HCT116 (cell line): ENCODE measurements at places on chromosomes 4 and X. TPM values are rescaled to one million over a fixed set of nuclear protein-coding genes. Genes with fewer than 3 reads are reported as not detected.

DNA sequence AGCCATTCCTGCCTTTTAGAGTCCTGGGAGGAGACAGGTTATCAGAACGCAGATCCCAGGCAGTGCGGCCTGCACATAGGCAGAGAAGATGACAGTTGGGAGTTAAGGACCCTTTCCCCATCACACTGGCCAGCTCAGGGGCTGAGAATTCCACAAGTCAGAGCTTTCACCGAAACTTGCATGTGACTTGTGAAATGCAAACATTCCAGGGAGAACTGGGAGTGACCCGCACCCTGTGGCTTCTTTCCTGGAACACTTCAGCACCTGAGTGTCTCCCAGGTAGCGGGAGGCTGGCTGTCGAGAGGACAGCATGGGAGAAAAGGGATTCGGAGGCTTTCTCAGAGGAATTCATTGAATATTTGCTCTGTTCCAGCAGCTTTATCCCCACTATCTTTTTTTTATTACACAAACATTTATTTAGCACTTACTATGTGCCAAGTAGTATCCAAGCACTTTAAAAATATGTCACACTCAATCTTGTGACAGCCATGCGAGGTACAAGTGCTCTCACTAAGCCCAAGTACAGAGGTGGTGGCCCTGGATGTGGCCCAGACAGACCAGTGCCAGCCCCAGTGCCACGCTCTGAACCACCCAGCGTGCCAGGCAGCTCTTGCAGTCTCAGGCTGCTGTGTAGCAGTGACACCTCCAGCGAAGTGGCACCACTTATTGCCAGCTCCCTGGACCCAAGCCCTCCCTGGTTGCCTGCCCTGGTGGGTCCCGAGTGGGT, 100.5 kb downstream of the PHKA2 start:
- peaks cover 12% of the 10 kb centered on the region for H3K4me1 ChIP-seq
- DNase-seq: no peak
- no peaks in the 10 kb centered on the region for H3K36me3 ChIP-seq
- H3K27me3 ChIP-seq: no peaks in the 10 kb centered on the region
- H3K4me3 ChIP-seq: no peak overlapping the region

DNA sequence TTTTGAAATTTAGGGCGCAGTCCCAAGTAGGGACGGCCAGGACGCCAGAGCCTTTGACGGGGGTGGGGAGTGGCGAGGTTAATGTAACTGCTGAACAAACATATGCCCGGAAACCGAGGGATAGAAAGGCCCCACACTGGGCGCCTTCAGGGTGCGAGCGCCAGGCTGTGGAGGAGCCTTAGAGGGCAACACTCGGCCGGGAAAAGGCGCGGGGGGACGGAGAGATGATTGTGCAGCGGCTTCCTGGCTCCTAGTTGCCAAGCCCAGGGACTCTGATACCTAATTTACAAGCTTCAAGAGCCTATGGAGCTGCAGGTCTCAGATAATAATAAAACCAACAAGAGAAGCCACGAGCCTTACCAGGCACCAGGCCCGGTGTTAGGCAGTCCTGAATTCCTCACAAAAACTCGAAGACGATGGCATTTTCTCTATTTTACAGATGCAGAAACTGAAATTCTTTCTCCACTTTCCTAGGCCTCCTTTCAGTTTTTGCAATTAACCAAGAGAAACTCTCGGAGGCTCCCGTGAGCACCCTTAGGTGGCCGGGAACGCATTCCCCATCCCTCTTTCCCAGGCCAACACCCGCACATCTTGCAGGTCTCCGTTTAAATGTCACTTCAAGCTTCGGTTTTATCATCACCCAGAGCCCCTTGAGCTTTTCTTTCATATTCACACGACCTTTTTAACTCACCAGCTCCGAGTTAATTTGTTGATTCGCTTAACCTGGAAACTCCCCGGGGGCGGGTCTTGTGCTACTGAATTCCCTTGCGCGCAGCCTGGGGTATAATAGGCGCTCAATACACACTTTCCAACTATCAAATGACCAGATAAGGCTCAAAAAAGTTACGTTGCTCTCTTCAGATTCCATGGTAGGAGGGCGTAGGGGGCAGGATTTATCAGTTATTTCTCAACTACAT, 6.4 kb upstream of the GSX2 start:
- no peak overlapping the region for H3K27ac ChIP-seq
- no peak for DNase-seq
- no peak overlapping the region for H3K4me3 ChIP-seq
- H3K4me1 ChIP-seq: peaks cover 15% of the 10 kb centered on the region

Gene TEX13B
- not detected for total RNA-seq

- no peaks in the 10 kb centered on the region for H3K36me3 ChIP-seq
- peak; percentile 32 for DNase-seq
- peaks cover 11% of the 10 kb centered on the region; the same call in 1 of the 2 replicates for H3K4me1 ChIP-seq
- no peak overlapping the region for H3K4me3 ChIP-seq
- no peak overlapping the region for H3K27ac ChIP-seq
- H3K27me3 ChIP-seq: no peaks in the 10 kb centered on the region
Measured at GRCh38 chrX:9566150-9566621, 101.3 kb downstream of the TBL1X start.

Gene MAGEA3
- 92.7 TPM for total RNA-seq

Gene MAGEB17
- total RNA-seq: not detected

DNA sequence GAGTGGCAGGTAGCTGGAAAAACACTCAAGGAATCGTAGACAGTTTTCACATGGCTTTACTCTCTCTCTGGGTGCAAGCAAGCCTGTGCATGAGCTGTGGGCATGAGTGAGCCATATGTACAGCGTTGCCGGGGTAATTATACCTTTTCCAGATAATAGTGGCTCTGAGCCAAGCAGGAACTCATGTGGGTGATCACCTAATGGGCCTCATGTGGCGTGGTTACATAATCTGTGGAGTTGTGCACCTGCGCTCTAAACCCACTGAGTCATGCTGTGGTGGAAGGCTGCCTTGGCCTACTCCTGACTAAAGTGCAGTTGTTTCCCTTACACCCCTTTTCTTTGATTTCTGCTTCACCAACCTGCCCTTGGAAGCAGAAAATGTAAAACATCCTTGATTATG, 1564.5 kb upstream of the PCDH10 start:
- H3K4me3 ChIP-seq: no peak overlapping the region
- H3K27me3 ChIP-seq: no peaks in the 10 kb centered on the region
- H3K36me3 ChIP-seq: no peaks in the 10 kb centered on the region

Gene FAM47A
- total RNA-seq: not detected

- H3K36me3 ChIP-seq: no peaks in the 10 kb centered on the region
- H3K27ac ChIP-seq: no peak overlapping the region
- no peaks in the 10 kb centered on the region for H3K4me1 ChIP-seq
Measured at GRCh38 chr4:18844726-18845125, 823.2 kb upstream of the LCORL start.

DNA sequence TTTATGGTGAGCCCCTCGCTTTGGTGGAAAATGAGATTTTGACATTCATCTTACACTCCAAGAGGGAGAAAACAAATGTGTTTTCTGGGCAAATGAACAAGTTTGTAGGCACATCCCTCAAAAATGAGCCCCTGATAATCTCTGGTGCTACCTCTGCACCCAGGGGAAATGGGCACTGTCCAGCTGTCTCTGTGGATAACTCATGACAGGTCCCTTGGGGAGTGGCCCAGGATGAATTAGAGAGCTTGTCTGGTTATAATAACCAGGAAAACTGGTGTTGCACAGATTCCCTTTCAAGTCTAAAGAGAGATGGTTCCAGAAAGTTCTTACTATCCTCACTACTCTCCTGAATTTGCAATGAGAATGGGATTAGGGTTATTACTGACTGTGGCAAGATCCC, 7.5 kb downstream of the RASL11B start:
- H3K27ac ChIP-seq: no peak overlapping the region
- peaks cover 5% of the 10 kb centered on the region; the same call in 1 of the 2 replicates for H3K4me1 ChIP-seq
- H3K27me3 ChIP-seq: no peaks in the 10 kb centered on the region

Gene ADGRG2
- total RNA-seq: not detected

DNA sequence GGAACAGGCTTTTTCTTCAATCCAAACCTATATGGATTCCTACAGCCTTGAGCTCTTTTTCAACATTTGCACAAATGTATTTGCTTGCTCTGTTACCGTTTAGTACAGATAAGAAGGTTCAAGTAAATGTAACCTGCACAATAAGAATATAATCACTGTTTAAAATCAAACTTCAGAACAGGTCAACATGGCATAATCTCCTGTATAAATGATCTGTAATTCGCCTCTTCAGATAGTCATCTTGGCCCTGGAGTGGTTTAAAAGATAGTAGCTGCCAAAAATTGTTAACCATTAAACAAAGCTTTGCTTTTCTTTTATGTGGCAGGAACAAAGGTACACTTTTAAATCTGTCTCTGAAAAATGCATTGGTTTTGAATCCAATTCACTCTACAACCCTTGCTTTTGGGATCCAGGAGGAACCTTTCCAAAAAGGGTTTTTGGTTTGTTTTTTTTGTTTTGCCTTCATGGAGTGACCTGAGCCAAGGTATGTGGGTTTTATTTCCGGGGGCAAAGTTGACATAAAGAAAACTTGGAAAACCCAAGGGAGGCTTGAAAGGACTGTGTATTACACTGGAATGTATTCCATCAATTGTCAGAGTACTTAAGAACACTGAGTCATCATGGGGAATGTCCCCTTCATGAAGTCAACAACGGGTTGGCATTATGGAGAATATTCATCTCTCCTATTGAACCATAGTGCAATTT, 210.4 kb upstream of the HCCS start:
- no peak for DNase-seq
- no peaks in the 10 kb centered on the region for H3K36me3 ChIP-seq
- H3K27ac ChIP-seq: no peak overlapping the region
- no peak overlapping the region for H3K4me3 ChIP-seq

Gene MAGEB1
- total RNA-seq: 0.69 TPM

- H3K4me1 ChIP-seq: no peaks in the 10 kb centered on the region
- no peak overlapping the region for H3K4me3 ChIP-seq
- no peak for DNase-seq
Measured at GRCh38 chr4:54554339-54554990, 103.3 kb upstream of the KIT start.

Gene SLC38A5
- 54.6 TPM for total RNA-seq

GRCh38 chr4:148434075-148434773, 8.0 kb downstream of the NR3C2 start:
- no peak for DNase-seq
- H3K27ac ChIP-seq: no peak overlapping the region
- H3K36me3 ChIP-seq: no peaks in the 10 kb centered on the region

Gene UGT8
- 14.8 TPM for total RNA-seq

DNA sequence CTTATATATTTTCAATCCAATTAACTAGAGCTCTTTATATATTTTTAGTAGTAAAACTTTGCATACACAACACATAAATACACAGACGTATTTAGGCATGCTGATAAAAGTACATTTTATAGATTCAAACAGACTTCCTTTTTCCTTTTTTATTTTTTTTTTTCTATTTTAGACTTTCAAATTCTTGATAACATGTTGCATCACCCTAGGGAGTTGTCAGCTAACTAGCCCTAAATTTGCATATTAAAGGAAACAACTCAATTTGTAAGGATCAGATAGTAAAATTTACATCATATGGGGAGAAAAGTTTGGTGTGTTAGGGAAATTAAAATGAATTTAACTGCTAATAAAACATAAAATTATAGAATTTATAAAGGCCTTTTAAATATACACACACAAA, 47.4 kb upstream of the APOOL start:
- no peak overlapping the region for H3K27ac ChIP-seq
- no peak for DNase-seq
- H3K4me3 ChIP-seq: no peak overlapping the region
- H3K27me3 ChIP-seq: no peaks in the 10 kb centered on the region

Gene KLHL4
- total RNA-seq: 0.10 TPM

DNA sequence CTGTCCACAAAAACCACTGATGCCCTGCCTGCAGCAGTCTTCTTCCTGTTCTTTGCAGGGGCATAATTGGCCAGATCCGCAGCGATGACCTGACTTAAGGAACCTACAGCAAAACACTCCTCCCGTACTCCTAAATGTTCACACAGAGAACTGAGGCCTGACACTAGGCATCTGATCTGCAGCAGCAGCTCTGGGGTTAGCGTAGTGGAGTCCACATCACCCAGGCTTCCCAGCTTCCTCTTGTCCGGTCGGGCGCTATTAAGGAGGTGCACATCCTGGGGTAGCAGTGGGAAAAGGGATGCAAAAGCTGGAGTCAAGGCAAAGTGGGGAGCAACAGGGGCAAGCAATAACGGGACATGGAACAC, 758 bp downstream of the SCFD2 start:
- no peaks in the 10 kb centered on the region for H3K27me3 ChIP-seq
- peaks cover 15% of the 10 kb centered on the region for H3K4me1 ChIP-seq
- H3K4me3 ChIP-seq: peak overlapping the region; percentile 96
- DNase-seq: no peak
- no peak overlapping the region for H3K27ac ChIP-seq

- no peak for DNase-seq
- H3K27me3 ChIP-seq: no peaks in the 10 kb centered on the region
- no peak overlapping the region for H3K4me3 ChIP-seq
- no peak overlapping the region for H3K27ac ChIP-seq
Measured at GRCh38 chr4:11069083-11069482, 359.6 kb downstream of the HS3ST1 start.

Gene CXCL5
- total RNA-seq: not detected

Gene FGF13
- total RNA-seq: 0.02 TPM

GRCh38 chr4:88706574-88706973, 8.9 kb upstream of the NAP1L5 start:
- H3K4me1 ChIP-seq: no peaks in the 10 kb centered on the region
- no peak for DNase-seq
- H3K27me3 ChIP-seq: no peaks in the 10 kb centered on the region
- H3K36me3 ChIP-seq: no peaks in the 10 kb centered on the region
- no peak overlapping the region for H3K27ac ChIP-seq
- H3K4me3 ChIP-seq: no peak overlapping the region

DNA sequence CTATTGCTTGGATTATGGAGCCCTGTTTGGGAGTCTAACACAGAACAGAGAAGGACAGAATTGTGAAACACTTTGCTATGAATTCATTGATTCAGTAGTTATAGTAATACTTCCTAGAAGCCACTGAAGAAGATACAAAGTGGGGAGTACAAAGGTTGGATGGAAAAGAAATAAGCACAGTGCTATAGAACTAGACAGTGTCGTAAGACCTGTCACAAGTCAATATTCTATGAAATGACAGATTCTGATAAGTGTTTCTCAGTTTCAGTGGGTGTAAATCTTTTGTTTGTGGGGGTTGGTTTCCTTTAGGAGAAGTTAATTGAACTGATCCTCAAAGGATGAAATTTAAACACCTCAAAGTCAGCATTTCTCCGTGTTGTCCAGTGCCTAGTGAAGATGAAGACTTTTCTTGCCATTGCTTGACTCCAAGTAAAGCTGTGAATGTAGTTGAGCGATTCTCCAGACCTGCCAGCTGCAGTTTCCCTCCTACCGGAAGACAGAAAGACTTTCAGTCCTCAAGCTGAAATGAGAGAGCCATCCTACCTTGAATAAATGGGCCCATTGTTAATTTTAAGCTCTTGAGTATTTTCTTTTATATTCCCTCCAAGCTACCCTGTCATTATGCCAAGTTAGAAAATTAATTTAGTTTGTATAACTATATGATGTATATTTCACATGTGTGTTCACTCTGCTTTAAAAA, 7.9 kb downstream of the PDLIM5 start:
- no peak for DNase-seq
- H3K4me1 ChIP-seq: peaks cover 28% of the 10 kb centered on the region
- peaks cover 10% of the 10 kb centered on the region; the same call in 1 of the 2 replicates for H3K36me3 ChIP-seq
- no peaks in the 10 kb centered on the region for H3K27me3 ChIP-seq

Gene MND1
- total RNA-seq: 29.9 TPM
